ENCODE measurements at places on chromosomes 2 and 18.

GRCh38 chr2:31957354-31958139, 53.3 kb downstream of the MEMO1 start:
- no peak for DNase-seq

GRCh38 chr18:44437603-44438002, 243.1 kb upstream of the SETBP1 start:
- no peak for DNase-seq

DNA sequence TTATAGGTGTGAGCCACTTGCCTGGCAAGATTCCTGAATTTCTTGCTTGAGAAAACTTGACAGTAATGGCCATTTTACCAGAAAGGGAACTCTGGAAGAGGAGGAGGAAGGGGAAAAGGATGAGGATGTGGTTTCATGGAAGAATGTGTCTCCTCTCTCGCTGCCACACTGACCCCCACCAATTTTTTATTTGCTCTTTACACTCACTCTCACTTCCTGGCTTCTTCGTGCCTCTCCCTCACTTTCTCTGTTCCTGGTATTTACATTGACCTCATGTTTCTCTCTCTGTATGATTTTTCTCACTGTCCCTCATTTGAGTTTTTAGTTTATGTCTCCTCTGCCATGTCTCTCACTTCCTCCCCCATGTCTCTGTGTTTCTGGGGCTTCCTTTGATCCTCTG, 134.5 kb upstream of the CAB39 start:
- DNase-seq: no peak

DNA sequence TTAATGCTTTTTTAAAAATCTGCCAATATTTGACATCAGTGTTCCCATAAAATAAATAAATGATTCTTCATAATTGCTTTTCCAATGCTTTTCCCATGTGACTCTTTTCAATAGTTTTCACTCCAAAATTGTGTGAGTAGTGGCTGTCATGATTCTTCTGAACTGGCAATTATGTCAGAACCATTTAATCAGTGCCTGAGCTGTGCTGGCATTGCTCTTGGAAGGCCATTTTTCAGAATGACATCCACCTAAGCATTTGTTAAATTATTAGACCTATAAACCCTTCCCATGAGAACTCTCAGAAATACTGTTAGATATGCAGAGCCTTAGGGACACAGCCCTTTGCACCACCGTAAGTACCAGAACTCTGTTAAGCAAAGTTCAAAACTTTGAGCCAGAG, 334.9 kb upstream of the RAB12 start:
- no peak for DNase-seq

- DNase-seq: no peak
These were observed 927.0 kb downstream of the DPP10 start for GRCh38 chr2:115369400-115369799.

GRCh38 chr2:177164131-177164530, 48.5 kb upstream of the HNRNPA3 start:
- peak; percentile 9 for DNase-seq

DNA sequence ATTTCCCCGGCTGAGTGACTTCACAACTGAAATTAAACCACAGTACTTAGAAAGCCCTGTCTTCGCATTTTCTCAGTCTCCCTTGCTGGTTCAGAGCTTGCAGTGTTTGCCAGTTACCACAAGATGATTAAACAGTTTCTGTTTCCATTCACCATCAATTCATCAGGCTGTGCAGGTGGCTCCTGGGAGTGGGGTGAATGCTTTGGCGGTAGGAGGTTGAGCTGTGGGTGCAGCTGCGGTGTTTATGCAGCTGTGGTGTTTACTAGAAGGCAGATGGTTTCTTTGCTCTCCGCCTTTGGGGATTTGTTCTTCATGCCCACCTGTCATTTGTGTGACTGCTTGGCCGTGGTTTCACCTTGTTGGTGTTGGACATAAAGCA, 16.1 kb downstream of the ACOXL start:
- DNase-seq: peak; percentile 78

DNA sequence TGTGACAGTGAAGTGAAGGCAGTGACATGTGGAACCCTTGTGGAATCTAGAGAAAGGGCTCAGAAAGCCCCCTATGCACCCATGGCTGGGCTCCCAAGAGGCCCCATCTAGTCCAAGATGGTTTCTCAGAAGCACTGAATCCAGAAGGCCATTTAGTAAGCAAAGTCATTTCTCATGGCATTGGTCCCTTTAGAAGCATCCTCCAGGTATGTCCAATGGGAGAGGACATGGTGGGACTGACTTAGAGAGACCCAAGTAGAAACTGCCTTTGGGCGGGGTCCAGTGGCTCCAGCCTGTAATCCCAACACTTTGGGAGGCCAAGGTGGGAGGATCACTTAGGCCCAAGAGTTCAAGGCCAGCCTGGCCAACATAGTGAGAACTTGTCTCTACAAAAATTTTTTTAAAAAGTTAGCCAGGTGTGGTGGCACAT, 72.5 kb upstream of the RMDN2 start:
- DNase-seq: no peak

DNA sequence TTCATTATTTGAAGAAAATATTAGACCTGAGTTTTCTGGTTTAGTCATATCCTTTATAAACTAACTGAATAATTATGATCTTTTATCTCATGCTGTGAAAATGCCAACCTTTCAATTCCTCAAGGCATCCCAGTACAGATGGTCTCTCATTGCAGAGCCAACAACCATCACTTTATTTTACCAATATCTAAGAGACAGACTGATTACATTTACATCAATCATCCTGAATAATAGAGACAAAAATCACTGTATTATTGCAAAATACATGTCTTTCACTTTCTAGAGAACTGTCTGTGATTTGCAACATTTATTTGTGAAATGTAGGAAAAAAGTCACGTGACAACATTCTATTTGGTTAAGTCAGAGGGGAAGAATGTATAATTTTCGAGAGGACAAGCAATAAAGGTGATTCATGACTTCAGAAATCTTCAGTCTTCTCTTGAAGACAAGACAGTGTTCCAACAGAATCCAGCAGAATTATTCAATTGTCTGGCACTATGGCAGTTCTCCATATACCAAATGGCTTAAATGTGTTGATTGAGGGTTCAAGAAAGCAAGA, 503.6 kb upstream of the SYT4 start:
- DNase-seq: no peak

GRCh38 chr18:6923220-6923619, 193.7 kb downstream of the ARHGAP28 start:
- DNase-seq: no peak

- peak; percentile 31 for DNase-seq
These were observed 2.8 kb upstream of the KLHL14 start for GRCh38 chr18:32775628-32776027.

DNA sequence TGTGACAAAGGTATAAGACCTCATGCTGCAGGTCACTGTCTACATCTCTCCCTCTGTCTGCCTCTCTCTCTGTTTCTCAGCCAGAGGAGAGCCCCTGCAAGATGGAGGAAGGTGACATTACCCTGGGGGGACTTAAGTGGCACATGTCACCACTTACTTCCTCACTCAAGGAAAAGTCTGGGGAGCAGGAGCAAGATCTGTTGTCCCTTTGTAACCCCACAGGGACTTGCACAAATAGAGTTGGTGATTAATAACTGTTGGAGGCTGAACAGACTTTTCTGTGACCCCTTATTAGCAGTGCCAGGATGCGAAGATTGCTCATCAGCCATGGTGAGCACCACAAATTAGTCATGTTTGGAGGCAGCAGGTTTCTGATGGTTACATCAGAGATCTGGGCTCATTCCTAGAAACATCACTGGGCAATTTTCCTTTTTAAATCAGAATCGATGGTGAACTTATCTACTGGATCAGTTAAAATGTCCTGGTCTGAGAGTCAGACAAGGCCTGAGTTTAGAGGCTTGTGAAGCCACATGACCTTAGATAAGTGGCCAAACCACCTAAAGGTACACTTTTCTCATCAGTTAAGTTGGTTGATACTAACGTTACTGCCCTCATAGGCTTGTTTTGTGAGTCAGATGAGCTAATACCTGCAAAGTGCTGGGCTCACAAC, 81.2 kb upstream of the LTBP1 start:
- DNase-seq: no peak

DNA sequence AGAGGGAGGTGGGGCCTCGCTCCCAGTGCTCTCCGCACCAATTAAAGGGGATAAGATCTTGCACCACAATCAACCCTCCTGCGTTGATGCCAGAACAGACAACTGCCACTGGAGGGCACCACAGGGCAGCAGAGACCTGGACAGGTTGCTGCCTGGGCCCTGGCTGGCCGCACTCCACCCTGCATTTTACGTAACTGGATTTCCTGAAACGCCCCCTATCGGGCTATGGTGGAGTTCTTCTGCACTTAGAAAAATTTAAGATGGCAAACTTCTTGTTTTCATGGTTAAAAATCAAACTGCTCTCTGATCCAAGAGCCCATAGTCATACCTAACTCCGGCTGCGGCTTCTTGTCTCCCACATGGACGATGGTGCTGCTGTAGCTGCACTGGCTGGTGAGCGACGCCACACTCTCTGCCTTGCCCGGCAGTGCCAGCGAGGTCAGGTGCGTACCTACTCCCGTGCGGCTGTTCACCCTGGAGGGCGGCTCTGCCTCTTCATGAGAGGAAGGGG, 16.8 kb upstream of the HES6 start:
- DNase-seq: peak; percentile 92

- no peak for DNase-seq
These were observed 47.0 kb downstream of the COBLL1 start for GRCh38 chr2:164794432-164795231.

DNA sequence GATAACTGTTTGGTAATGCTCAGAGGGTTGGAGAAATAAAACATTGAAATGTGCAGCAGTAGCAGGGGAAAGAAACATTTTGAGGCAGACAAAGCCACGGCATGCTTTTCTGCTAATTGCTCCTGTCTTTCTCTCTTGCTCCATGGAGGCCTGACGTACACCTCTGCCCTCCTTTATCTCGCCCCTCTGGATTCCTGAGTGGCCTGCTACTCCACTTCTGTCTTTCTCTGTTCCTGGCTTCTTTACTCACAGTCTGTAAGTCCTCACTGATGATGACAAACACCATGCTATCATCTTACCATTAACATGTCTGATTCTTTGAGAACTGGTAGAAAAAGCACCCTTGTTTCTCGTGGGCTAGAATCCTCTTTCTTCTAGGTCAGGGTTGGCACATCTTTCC, 392.9 kb downstream of the MEIS1 start:
- no peak for DNase-seq

DNA sequence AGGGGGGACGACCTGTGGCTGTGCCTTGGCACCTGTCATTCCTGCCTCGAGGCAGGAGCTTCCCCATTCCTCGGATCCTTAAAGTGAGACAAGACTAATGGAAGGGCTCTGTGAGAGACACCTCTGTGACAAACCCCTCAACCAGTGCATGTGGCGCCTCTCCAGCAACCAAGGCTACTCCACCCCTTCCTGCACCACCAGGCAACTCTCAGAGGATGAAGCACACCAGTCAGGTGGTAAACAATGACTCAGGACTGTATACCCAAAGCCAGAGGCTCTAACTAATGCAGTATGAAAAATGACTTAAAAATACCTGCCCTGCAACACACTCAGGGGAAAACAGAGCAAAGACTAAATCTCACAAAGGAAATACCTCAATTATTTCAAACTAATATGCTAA, 136.9 kb downstream of the UXS1 start:
- DNase-seq: no peak

GRCh38 chr2:97724501-97724900, 11.1 kb downstream of the ZAP70 start:
- DNase-seq: no peak

DNA sequence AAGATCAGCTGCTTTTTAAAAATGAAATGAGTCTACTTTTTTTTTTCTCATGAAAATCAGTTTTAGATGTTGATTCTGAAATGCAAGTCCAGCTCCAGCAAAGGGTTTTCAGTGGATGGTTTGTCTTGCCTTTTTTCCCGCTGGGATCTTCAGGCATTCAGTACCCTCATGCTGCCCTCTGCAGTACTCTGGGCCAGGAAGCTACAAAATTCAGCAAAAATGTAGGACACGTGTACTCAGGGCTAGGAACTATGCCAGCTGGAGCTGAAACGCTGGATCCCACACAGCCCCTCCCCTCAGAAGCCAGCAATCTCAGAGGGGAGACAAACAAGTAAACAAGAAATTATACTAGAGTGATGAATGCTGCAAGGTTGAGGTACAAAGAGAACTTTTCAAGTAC, 97.3 kb downstream of the MMADHC start:
- no peak for DNase-seq

DNA sequence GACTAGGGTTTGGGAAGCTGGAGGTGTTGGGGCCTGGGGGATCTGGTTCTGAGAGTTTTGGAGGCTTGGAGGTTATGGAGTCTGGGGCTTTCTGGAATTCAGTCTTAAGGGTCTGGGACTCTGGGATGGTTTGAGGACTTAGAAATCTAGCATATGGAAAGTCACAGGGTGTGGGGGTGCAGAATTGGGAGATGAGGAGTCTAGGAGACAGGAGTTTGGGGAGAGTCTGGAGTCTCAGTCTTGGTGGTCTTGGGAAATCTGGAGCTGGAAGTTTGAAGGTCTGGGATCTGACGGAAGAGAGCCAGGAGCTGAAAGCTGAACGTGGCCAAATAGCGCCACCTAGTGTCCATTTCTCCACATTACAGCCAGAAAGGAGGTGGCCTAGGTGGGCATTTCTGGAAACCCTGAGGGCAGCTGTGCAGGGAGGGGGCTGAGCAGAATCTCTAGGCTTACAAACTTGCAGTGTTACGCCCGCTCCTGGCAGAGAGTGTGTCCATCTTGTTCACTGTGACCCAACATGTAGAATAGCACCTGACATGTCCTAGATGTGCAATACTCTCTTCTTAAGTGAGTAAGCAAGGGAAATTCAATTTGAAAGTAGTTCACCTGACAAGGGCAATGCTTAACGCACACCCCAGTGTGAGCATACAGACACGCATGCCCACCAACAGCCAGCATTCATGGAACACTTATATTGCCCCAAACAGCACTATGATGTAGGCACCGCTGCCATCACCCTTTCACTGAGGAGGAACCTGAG, 204.8 kb downstream of the TFCP2L1 start:
- peak; percentile 44 for DNase-seq

- no peak for DNase-seq
These were observed 86.1 kb upstream of the ITPRID2 start for GRCh38 chr2:181805228-181806038.

DNA sequence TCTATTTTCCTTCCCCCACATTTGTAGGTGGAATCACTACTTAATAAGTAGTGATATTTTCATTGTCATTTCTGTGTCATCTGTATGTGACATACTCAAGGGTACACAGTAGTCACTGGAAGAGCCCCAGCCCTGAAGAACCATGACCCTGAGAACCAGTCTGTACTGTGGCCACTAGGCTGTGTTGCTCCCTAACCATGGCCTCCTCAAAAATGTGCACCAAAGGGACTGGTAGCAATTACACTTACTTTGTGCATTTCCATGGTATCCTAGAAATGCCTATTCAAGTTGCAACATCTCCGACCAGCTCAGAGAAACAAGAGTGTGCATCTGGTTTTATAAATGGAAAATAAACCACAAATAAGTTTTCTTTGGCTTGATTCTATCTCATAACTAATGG, 155.1 kb downstream of the DOCK10 start:
- DNase-seq: no peak

DNA sequence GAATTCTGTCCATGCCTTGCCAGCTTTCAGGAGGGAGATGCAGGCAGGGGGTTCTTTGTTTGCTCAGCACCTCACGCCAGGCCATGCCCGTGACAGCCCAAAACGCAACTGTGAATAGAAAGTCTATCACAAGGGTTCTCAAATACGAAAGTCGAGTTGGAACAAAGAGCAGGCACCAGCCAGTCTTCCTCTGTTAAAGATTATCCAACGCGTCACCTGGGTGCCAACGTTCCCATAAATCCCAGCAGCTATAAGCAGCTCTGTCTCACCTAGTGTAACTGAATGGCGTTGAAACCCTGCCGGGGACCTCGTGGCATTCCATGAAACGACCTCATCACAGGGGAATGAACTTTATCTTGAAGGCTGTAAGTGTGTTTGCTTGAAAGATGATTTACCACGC, 84.8 kb upstream of the GATA6 start:
- DNase-seq: no peak
